ENCODE measurements at places on chromosomes 1 and 21. TPM values are rescaled to one million over a fixed set of nuclear protein-coding genes. Genes with fewer than 3 reads are reported as not detected.

Gene GRIK1
- total RNA-seq = 3.0 TPM

Gene PRAMEF17
- not detected for total RNA-seq

Gene NBPF10
- total RNA-seq = 1.0 TPM

Gene RIMKLA
- total RNA-seq = 1.1 TPM

Gene HRNR
- total RNA-seq = not detected

Gene ARMH1
- 1.2 TPM for total RNA-seq

Gene CELA3A
- 2.2 TPM for total RNA-seq

Gene HMGCS2
- 188 TPM for total RNA-seq

Gene LCE5A
- not detected for total RNA-seq

Gene TMIGD3
- 6.5 TPM for total RNA-seq

Gene GSTM3
- total RNA-seq = 297 TPM

Gene DCST2
- 1.6 TPM for total RNA-seq

Gene TNN
- 0.33 TPM for total RNA-seq

Data from hepatocyte (in vitro differentiated cells).